Brain pericyte (primary cell): ENCODE measurements at places on chromosomes 5 and 9.

DNA sequence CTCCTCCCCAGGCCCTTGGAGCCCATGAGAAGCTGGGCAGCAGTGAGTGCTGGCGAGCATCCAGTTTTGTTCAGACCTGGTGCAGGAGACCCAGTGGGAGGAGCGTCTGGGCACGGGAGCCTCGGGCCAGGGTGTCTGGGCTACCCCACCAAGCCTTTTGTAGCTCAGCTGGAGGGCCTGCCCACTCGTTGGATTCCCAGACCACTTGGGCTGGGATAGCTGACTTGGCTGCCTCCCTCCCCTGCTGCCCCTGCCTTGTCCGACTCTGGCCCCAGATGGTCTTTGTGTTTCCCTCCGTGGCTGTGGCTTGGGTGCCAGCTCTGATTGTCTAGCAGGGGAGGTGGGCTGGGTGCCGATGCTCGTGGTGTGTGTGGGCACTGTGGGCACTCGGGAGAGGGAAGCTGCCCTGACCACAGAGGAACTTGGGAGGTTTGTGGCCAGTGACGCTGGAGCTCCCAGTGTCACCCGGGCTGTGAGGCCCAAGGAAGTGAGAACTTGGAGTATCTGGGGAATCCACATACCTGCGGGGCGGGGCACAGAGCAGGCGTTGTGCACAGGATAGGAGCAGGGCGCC, 47.3 kb downstream of the WNK2 start:
- DNase-seq: no peak

- DNase-seq: no peak
These were observed 39.3 kb downstream of the CEP72 start for GRCh38 chr5:651296-652022.

DNA sequence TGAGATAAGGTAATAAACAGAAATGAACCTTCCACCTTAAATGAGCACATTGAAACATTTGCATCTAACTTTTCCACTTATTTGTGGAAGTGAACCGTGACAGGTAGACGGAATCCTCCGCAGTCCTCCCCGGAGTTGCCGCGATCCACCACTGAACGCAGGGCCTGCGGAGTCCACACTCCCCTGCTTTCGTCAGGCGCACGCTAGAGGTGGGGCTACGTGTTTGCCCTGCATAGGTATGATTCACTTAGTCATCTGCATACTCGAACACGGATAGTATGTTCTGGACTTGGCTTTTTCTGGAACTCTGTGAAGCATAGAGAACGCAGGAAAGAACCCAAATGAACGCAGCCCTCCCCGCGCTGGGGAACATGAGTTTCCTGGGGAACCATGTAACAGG, 272.8 kb upstream of the IRX4 start:
- DNase-seq: no peak

DNA sequence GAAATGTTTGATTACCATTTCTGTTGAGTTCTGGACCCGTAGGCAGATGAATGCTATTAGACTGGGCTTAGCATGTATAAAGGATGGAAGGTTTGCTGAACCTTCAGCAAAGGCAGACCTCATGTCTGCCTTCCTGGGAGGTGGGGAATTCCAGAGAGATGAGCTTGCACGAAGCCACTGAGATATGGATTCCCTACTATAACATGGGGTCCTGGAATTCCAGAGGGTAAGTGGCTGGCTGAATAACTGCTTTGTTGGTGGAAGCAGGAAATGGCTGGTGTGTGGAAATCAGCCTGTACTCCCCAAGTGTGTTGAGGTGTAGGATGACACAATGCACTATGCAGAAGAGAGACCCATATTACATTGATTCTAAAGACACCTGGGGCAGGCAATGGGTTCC, 526.4 kb downstream of the CTNND2 start:
- no peak for DNase-seq

DNA sequence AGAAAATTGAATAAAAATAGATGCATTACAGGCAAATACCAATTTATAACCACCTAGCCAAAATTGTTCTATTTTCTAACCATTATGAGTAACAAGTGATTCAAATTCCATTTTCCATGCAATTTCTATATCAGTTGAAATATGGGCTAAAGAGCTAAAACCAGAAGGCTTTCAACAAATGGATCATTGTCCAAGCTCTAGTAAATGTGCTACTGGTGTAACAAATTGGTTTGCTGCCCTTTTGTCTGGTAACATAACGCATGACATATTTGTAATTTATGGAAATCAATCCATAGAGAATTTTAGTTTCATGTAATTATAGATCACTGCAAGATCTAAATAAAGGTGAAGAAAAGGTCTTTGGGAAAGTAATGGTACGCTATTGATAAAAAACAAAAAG, 708.0 kb upstream of the GRAMD2B start:
- DNase-seq: no peak

GRCh38 chr5:157342822-157343402, 77.0 kb downstream of the CYFIP2 start:
- DNase-seq: no peak

DNA sequence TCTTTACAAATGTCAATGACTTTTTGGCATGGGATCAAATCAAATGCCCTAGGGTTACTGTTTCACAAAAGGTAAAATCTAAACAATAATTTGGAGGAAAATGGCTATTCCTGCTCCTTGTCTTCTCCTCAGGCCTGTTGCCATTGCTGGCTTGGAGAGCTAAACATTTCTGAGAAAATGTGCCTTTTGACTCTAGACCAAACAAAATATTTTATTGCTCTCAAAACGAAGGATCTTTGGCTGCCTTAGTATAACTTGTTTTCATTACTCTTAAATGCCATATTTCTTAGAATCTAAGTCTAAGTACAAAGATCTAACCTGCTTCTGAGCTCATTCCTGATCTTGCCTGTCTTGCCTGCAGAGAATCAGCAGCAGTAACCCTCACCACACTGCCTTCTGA, 116.6 kb downstream of the MUSK start:
- DNase-seq: no peak

- DNase-seq: no peak
These were observed 22.5 kb downstream of the RANBP3L start for GRCh38 chr5:36279054-36279698.

DNA sequence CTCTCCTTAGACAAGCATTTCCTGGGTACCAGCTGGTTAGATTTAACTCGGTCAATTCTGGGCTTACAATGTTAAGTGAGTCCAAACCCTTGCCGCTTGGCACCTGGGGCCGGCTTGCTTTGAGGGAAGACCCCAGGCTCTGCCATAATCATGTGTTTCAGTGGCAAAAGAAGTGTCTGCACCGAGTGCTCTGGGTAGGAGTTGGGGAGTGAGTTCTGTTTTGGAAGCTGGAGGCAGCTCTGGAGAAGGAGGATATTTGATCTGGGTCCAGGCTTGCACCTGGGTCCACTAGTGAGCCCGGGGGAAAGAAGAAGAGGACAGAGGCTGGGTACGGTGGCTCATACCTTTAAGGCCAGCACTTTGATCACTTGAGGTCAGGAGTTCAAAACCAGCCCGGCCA, 8.4 kb upstream of the OLFM1 start:
- DNase-seq: no peak

GRCh38 chr5:65873181-65873750, 53.1 kb upstream of the ERBIN start:
- DNase-seq: no peak

- no peak for DNase-seq
These were observed 395.9 kb upstream of the CDH9 start for GRCh38 chr5:27434335-27434734.

- DNase-seq: no peak
These were observed 152.9 kb upstream of the MOCS2 start for GRCh38 chr5:53262348-53262970.

DNA sequence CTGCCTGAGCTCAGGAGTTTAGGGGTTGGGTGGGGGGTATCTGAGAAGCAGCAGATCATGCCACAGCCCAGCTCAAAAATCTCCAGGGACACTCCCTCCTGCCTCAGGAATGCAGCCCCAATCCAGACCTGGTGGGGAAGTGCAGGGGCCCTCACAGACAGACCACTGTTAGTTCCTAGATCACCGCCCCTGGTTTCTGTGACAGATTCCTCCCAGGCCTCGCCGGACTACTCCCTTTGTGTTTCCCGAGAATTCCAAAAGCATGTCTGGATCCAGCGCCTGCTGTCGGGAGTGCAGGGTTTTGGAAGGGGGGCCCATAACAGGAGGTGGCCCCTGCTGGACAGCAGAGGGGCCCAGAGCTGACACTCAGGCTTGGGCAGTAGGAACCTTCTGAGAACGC, 74.5 kb downstream of the CTSL start:
- DNase-seq: no peak

GRCh38 chr9:135392511-135392910, 87.1 kb upstream of the PPP1R26 start:
- no peak for DNase-seq

DNA sequence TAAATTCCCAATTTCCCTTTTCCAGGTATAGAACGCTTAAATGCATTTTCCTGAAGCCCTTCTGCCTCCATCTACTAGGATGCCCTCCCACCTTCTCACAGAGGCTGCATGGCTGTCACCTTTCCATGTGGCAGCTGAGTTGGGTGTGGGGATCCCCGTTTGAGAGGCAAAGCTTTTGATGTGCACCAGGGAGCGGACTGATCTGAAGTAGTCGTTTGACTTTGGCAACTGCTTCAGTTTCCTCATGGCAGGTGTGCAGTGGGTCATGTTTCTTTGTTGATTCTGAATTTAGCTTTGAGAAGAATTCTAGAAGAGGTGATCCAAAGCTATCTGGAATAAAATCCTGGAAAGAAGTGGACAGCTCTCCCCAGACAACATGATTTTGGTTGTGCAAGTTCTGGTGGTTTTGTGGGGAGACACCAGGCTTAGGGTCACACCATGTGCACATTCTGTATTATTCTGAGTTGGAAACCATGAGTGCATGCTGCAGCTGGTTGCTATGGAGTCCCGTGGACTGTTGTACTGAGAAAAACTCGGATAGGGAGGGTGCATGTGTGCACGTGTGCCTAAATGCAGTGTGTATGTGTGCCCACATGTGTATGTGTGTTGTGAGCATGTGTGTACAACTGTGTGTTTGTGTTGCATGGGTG, 63.5 kb downstream of the GADD45G start:
- no peak for DNase-seq

- no peak for DNase-seq
These were observed 5.3 kb downstream of the SLC34A1 start for GRCh38 chr5:177389241-177390169.

GRCh38 chr5:54649041-54649504, 131.5 kb downstream of the SNX18 start:
- no peak for DNase-seq

DNA sequence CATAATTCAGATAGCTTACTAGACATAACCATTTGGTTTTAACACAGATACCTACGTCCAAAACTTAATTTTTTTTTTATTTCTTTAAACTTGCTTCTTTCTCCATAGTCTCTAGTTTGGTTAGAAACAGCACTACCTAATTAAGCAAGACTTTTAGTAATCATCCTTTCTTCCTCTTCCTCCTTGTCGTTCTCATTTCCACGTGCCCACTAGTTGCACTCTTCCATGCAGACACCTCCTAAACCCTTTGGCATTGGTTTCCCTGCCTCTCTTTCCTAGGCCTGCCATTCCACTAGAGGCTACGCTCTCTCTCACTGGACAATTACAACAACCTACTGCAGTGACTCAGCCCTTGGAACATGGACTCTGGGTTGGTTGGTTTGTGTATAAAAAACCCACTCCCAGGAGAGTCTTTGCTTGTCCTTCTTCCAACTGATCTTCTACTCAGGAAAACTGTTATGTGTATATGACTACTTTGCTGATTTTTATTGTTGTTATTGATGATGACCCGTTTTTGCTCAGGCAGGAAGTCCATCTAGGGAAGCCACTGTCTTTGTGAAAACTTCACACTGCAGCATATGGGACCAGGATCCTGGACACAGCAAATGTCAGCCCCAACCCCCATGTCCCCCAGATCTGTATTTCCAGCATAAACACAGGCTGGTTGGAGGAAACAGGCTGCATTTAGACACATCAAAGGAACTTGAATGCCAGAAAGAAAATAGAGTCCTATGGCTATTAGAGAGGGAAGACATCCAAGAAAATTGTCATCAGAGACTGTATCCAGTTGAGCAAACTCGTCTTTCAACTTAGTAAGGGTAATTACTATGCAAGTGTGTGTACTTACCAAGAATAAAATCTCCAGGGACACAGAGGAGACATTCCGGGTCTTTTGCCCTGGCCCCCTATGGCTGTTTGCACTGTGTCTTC, 503.2 kb downstream of the GADD45G start:
- DNase-seq: no peak

DNA sequence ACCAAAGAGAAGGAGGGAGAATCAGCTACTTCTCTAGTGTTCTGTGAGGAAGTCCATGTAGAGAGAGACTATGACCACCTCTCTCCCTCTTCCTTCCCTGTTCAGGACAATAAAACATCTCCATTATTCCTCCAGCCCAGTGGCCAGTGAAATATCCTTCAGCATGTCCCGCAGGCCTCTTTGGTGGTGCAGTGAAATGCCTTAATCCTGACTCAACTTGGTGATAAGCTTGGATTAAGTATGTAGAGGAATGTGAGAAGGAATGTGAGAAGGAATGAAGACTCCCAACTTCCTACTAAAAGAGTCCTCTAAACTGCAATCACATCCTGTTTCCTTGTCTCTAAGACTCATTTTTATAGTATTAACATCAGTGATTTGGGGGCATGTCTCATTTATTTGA, 167.3 kb downstream of the TRPM3 start:
- DNase-seq: no peak

DNA sequence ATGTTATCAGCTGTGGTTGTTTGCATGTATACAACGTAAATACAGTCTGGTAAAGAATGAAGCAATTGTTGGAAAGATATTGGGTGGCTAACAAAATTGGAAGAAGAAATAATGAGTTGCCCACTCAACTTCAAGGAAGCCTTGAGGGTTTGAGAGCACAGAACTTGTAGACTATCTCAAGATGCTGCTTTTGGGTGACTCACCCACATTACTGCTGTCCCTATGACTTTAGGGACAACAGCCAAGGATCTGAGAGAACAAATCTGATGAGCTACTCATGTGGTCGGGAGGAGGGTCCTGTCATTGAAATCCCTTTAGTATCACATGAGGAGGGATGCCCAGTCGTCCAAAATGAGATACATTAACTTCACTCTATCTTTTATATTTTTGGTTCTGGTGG, 261.8 kb downstream of the GAS1 start:
- no peak for DNase-seq

DNA sequence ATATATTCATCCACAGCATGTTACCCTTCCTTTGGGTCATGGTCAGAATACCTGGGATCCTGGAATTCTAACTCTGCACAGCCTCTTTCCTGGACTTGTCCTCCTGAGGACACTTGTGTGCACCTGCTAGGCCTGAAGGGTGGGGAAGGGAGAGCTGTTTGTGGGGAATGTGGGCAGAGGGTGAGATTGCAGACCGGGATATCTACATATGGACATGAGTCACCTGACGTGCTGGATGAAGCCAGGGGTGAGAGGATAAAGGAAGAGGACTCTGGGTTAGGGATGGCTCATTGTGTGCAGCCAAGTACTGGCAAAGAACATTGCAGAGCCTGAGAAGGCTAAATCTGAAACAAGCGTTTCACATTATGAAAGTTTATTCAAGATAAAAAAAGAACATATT, 241.4 kb upstream of the RPS23 start:
- DNase-seq: no peak

- no peak for DNase-seq
These were observed 2111.3 kb downstream of the MAT2B start for GRCh38 chr5:165616490-165617405.
